A549 treated with dexamethasone at 1 μM for 4 hours (cell line): ENCODE measurements at places on chromosomes 16 and 17. TPM values are rescaled to one million over a fixed set of nuclear protein-coding genes. Genes with fewer than 3 reads are reported as not detected.

The FAM20A gene
- 0.07 to 0.13 TPM in 2 of 5 replicates, not detected in the others for total RNA-seq

The FOXN1 gene
- 0.02 to 0.03 TPM (median 0.02 TPM) in 3 of 5 replicates, not detected in the others for total RNA-seq

The SPATA22 gene
- total RNA-seq: not detected in 5 replicates

The KRT15 gene
- 2.3 to 4.1 TPM (median 2.9 TPM) in 5 replicates for total RNA-seq

The POLR2A gene
- 49.1 to 95.5 TPM (median 91.3 TPM) in 5 replicates for total RNA-seq

The TBC1D3I gene
- 0.06 to 0.27 TPM (median 0.23 TPM) in 4 of 5 replicates, not detected in the other for total RNA-seq
